ENCODE measurements at places on chromosomes 5 and 9. TPM values are rescaled to one million over a fixed set of nuclear protein-coding genes. Genes with fewer than 3 reads are reported as not detected.

- DNase-seq: peak; percentile 12
Observed at GRCh38 chr5:66891184-66891925, 295.2 kb downstream of the MAST4 start.

The DMRTA1 gene
- 1.4 TPM for total RNA-seq

The TRAF1 gene
- 3.1 TPM for total RNA-seq

DNA sequence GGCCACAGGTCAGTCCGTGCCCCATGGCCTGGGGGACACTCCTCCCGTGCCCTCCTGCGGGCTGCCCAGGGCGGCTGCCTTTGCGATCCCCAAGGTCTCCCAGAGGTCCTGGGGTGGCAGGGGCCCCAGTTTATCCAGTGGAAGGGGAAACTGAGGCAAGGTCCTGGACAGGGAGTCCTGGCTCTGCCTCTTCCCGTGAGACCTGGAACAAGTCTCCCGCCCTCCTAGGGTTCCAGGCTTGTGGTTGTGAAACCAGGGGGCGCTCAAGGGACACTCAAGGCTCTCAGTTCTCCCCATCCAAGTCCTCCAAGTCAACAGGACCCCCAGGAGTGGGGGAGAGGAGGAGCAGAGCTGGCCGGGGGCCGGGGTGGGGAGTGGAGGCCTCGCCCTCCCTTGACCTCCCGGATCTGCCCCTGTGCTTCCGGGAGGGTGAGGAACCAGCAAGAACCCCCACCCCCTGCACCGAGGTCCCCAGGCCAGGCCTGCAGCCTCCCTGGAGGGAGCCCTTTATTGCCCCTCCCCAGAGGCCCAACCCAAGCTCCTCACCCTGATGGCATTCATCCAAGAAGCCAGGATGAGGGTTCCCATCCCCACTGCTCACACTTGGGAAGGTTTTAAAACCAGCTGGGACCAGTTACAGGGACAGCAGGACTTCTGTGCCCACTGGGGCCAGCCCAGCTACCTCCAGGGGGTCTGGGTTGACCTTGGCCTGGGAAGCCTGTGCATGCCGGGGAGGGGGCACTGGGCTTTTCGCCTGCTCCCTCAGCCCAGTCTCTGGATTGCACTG, 24.7 kb upstream of the TMEM250 start:
- no peak for DNase-seq

- DNase-seq: no peak
Observed at GRCh38 chr9:126002476-126003350, 255.5 kb downstream of the PBX3 start.

GRCh38 chr5:78133423-78133822, 161.1 kb downstream of the AP3B1 start:
- DNase-seq: no peak

DNA sequence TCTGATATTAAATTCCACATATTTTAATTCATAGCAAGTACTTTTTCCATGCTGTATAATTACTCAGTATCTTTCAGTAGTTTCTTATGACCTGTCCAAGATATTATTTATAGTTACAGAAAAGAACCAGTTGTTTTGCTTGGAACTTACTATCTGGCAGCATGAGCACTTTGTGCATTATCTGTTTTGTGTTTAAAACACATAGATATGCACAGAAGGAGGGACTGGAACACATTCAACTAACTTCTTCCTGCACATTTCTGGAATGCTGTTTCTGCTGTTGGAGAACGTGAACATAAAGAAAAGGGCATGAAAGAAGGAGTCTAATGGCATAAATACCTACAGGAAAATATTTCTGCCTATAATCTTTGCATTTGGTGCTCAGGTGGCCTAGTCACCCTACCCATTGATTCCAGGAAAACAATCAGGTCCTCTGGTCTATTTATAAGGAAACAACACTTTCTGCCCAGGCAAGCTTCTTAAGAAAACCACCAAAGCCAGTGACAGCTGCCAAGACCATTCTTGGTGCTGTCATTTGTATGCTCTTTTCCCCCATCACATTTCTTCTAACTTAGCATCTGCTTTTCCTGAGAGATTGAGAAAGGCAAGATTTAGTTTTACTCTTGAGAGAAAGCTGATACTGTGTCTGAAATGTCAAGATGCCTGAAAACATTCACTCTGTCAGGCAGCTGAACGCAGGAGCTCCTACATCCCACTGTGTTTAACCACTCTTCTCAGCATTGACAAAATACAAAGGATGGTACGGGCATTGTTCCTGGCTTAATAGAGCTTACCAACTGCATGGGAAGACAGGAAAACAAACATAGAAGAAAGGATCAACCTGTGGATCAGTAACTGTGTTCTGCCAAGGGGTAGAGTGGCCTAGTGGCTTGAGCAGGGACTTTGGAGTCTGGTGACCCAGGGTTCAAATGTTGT, 40.3 kb downstream of the RAB3C start:
- DNase-seq: no peak

- no peak for DNase-seq
Observed at GRCh38 chr9:36479101-36479500, 79.0 kb upstream of the RNF38 start.

- DNase-seq: peak; percentile 82
Observed at GRCh38 chr5:73544429-73545402, 20.7 kb downstream of the ANKRA2 start.

DNA sequence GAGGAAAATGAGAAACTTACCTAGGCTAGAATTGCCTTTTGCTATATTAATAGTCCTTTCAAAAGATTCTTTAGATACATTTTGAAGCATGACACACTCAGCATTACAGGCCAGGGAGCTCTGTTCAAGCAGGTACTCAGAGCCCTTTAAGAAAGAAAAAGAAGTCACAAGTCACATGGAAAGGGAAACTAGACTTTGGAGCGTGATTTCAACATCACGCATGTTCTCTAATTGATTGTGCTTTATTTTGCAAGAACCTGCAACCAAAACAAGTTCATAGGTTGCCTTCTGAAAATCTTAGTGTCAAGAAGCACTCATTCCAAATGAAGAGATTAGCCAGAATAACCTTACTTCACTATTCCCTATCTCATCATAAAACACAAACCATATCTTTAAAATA, 103.8 kb downstream of the MPDZ start:
- DNase-seq: no peak

GRCh38 chr5:178499352-178499751, 90.8 kb downstream of the COL23A1 start:
- DNase-seq: no peak

DNA sequence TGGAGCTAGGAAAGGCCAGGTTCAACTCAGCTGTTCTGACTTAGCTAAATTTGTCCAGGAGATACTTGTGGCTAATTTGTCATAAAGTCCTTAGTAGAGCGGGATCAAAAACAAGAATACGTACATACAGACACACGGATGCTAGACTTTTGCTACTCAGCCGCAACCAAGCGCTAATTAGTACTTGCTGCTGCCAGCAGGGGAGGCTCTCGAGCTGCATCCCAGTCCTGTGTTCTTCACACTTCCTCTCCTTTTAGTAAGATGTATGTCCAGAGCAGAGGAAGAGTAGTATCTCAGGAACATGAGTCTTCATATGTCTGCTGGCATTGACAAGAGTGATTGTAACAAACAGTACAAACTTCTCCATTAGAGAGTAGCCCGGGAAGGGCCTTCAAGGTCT, 58.3 kb downstream of the CYFIP2 start:
- DNase-seq: no peak

DNA sequence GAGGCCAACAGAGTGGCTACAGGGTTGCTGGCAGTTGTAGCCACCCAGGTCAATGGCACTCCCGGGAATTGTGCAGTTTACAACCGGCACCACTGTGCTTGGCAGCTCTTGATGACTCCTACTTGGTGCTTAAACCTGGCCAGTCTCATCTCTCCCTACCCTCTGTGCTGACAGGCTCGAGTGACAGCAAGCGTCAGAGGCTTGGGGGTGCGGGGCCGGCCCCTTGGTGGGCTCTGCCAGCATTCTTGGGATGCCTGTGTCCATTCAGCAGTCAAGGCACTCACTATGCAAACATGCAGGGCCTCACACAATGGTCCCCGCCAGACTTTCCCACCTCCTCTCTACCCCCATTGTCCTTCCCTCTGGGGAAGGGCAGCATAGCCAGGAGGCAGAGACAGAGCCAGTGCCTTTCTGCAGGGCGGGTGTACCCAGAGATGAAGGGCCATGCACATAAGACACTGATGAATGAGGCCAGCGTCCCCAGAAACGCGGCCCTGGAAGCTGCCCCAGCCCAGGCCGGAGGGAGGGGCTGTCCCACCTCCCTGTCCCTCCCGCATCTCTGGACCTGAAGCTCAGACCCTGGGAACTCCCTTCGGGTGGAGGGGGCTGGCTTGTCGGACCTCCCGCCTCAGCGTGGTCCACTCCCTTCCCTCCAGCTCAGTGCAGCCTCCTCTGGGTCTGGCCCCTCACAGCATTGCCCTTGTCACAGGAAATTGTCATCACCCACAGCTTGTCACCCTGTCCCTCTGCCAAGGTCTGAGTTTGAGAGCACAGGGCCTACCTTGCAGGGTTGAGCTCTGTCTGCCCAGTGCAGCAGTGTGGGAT, 26.4 kb upstream of the NOTCH1 start:
- no peak for DNase-seq

GRCh38 chr9:137307255-137308056, 5.4 kb upstream of the NRARP start:
- DNase-seq: peak; percentile 80

GRCh38 chr9:107782789-107783188, 293.2 kb upstream of the KLF4 start:
- no peak for DNase-seq

The LRRC19 gene
- 102 TPM for total RNA-seq

The WNK2 gene
- 174 TPM for total RNA-seq

DNA sequence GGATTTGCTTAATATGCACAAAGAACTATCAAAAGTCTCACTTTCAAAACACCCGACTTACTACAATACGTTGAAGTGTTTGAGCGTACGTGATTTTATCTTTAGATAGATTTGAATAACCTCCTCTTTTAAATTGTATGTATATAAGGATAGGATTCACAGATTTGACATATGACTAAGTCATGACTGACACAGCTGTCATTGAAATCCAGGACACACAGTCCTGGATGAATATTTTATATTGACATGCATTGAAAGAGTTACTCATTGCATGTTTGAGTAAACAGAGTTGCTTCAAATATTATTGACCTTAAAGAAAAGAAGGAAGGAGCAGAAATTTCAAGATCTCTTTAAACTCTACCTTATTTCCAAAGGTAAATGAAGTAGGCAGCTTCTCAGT, 3.3 kb downstream of the MUSK start:
- no peak for DNase-seq

DNA sequence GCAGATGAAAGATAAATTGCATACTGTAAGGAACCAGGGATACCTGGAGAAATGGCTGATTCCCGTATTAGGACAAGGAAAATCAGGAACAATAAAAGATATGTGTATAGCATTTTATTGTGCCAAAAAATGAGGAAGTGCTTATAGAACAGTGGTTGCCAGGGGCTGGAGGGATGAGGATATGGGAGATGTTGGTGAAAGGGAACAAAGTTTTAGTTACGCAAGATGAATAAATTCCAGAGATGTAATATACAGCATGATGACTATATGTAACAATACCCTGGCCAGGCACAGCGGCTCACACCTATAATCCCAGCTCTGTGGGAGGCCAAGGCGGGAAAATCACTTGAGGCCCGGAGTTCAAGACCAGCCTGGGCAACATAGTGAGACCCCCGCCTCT, 101.8 kb downstream of the CDK5RAP2 start:
- peak; percentile 41 for DNase-seq

DNA sequence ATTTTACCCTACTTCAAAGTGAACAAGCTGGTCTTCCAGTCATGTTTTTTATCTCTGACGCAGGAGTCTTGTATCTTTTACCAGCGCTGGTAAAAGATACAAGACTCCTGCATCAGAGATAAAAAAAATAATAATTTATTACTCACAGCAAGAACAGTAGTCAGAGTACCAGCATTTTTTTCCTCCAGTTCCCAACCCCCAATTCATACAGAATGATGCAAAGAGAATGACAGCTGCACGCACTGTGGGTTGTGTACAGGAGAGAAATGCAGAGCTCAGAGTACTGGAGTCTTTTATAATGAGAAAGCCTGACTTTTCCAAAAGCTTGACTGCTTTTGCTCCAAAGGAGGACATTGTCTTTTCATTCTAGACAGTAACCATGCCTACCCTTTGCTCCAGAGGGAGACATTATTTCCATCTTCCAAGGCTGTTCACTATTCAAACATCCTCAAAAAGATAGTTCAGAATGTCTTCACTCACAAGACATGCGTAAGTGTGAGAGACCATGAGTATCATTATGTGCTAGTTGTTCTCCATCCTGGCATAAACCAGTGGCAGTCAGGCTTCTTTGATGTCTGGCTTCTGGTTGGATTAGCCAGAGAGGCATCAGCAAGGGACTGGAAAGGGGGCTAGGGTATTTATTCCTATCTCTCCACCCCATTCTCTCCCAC, 14.3 kb upstream of the RANBP6 start:
- DNase-seq: no peak

- no peak for DNase-seq
Observed at GRCh38 chr9:110835404-110835803, 166.8 kb downstream of the MUSK start.

- DNase-seq: no peak
Observed at GRCh38 chr5:159038907-159039306, 60.8 kb downstream of the EBF1 start.

The SEPTIN8 gene
- 55.7 TPM for total RNA-seq

DNA sequence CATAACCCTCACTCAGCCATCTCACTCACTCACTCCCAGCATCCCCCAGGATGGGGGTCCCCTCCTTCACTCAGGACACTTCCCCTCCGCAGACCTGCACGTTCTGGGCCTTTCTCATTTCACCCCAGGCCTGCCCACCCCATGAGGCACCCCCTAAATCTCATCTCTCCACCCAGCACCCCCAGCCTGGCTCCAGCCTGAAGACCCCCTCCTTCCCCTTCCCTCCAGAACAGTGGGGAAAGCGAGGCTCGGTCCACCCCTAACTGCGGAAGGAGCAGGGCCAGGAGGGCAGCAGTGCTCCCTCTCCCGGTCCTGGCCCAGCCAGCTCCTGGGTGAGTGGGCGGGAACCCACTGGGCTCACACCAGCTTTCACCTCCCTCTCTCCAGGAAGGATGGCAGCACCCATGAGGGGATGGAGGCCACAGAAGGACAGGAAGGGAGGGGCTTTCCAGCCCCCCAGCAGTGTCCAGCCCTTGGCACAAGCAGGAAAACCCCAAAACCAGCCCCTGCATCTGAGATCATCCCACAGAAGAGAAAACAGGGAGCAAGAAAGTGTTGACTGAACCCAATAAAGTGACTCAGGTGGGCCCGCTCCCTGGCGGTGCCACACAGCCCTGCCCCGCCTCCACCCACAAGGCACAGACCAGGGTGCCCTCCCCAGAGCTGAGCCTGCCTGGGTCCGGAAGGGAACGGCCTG, 55.0 kb downstream of the LRSAM1 start:
- no peak for DNase-seq

The LCN15 gene
- total RNA-seq: not detected

GRCh38 chr5:81162501-81162900, 70.6 kb upstream of the CKMT2 start:
- no peak for DNase-seq

GRCh38 chr5:153551537-153552079, 61.1 kb downstream of the GRIA1 start:
- no peak for DNase-seq

The PCDHGB1 gene
- total RNA-seq: 5.6 TPM

Data from transverse colon (tissue), 4 donors.